Stimulated activated CD4-positive, alpha-beta T cell treated with anti-CD3 and anti-CD28 coated beads, Interleukin-15, amount 100 ng/mL, for 1 hour (primary cell): ENCODE measurements at places on chromosomes 4 and X.

- no peak for DNase-seq
These were observed 17.8 kb downstream of the ARHGEF6 start for GRCh38 chrX:136762820-136763452.

DNA sequence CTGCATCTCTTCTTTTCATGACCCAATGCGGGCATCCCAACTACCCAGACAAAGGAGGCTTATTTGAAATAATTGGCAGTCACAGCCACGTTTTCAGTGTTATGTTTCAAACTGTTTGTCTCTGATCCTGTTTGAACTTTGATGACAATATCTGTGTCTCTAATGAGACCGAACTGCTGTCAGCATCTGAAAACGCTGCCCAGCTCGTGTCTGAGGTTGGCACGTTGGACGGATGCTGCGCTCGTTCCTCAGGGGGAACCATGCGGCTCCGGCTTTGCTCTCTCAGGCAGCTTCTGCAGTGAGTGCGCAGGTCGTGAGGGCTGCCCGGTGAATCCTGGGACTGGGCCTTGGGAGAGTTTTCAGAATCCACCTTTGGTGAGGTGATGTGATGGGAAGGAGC, 58.4 kb upstream of the SORBS2 start:
- no peak for DNase-seq

DNA sequence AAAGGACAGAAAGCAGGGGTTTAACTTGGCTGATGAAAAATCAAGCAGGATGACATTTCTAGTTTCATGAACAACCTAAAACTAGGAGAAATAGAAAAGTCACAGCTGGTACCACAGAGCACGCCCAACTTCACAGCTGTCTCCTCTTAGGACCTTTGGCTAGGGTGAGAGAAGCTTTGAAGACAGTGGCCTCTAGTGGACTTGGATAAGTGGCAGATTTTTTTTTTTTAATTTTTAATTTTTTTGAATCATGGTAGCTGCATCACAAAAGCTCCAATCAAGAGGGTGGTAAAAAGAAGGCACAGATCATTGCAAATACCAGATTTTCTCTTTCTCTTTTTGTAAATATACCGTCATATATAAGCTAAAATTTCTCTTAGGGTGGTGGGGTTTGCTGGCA, 20.2 kb upstream of the MAP3K15 start:
- no peak for DNase-seq

DNA sequence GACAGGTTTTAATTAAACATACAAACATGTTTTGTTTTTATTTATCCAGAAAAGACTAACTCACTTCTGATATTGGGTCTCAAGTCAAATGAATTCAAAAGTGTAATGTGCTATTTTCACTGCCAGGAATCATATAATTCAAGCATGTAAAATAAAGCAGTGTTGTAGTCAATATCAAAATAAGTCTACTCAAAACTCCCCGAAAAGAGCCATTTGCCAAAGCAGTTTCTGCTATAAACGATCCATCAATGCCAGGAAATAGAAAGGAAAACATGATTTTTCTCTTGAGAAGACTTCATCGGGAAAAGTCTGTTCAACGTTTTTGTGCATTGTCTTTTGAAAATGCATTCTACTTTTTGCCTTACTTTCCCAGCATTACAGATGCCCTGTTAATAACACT, 633.3 kb downstream of the FAT4 start:
- DNase-seq = no peak

DNA sequence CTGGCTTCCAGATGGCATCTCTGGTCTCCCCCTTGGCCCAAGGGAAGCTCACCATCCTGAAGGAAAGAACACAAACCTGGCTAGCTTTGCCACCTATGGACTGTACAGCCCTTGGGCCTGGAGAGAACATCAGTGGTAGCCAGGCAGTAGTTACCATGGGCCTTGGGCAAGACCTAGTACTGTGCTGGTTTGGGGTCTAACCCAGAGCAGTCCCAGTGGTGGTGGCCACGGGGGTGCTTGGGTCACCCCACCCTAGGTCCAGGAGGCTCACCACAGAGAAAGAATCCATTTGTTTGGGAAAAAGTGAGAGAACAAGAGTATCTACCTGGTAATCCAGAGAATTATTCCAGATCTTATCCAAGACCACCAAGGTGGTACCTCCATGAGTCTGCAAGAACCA, 290.7 kb upstream of the PPP1R2C start:
- no peak for DNase-seq

DNA sequence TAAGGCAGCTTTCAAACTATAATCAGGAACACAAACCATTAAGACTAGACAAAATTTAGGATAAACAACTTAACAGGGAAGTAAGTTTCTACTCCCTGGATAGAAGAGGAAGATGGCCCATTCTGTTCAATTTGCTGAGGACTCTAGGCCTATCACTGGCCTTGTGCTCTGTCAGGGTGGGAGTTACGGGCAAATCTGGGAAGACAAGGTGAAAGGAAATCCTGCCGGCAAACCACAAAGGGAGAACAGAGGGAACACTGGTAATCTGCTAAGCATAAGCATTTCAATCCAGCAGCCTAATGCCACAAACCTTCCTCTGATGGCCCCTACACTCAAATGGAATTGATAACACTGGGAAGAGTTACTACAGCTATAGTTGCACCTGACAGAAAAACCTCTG, 8.3 kb downstream of the GPR82 start:
- no peak for DNase-seq
